ENCODE measurements at places on chromosomes 7 and 10.

DNA sequence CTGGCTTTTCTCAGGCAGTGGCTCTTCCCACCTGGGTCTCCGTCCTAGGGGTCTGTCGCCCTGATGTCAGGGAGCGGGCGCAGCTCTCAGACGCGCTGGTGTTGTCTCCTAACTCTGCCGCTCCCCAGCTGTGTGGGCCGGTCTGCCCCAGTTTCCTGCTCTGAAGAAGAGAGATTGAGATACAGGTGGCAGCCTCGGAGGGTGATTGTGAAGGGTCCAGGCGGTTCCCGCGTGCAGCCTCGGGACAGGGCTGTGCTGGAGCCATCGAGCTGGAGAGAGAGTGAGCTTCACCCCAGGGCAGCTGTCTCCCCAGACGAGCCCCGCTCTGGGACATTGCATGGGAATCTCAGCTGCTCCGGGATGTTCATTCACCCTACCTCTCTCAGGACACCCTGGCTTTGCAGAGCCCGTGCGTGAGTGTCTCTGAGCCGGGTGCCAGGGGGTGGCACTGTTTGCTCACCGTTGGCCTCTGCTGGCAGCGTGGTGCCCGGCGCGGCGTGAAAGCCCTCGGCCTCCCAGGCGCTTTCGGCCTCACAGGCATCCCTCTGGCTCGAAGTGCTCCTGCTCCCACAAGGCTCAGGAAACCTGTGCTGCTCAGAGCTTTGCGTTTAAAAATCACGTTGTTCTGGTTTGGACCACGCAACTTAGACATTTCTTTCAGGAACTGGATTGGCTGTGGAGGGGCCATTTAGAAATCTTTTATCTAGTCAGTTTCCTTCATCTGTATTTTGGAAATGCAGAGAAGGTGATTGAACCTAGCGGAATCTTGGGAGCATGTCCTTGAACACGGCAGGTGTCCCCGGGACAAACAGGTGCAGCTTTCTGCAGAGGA lies 33.8 kb upstream of the ZFAND2A start:
- DNase-seq = no peak

GRCh38 chr7:65989694-65990080 lies 7.7 kb upstream of the GUSB start:
- DNase-seq = no peak

GRCh38 chr10:79044036-79044632 lies 24.6 kb upstream of the ZMIZ1 start:
- no peak for DNase-seq

DNA sequence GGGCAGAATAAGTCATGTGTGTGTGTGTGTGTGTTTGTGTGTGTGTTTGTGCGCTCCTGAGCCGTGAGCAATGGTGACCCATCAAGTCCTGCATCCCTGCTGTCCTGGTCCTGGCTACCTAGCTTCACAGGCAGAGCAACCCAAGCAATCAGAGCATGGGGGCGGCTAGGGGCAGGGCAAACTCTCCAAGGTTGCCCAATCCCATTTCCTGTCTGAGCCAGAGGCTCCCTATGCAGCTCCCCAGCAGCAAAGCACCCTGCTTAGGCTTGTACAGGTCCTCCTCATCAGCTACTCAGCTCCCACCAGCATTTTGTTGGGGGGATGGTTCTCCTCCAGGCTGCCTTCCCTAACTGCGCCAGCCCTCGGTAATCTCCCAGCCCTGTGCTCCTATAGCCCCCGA lies 31.1 kb upstream of the CRHR2 start:
- DNase-seq = no peak

DNA sequence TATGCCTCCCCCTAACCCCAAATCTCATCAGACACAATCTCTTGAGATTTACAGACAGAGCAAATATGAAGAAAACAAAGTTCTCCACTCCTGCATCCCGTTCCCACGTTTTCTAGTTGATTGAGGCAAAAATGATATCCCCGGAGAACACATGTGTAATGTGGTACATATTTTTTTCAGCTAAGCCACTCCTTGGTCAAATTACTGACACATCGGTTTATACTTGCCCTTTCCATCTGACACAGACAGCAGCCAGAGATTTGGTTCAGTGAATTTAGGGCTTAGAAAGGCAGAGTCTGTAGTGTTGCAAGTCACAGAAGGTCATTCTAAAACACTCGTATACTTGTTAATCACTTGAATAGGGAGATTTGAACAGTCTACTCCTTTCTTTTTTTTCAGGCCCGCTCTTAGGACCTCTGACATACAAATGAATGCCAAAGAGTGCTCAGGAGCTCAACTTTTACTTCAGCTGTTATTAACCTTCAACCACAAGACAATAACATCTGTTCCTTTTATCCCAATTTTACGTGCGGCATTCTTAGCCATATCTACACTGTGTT lies 1.8 kb upstream of the DDX50 start:
- no peak for DNase-seq

- DNase-seq = no peak
These were observed 420.7 kb upstream of the LRRTM3 start for GRCh38 chr10:66505003-66505657.

DNA sequence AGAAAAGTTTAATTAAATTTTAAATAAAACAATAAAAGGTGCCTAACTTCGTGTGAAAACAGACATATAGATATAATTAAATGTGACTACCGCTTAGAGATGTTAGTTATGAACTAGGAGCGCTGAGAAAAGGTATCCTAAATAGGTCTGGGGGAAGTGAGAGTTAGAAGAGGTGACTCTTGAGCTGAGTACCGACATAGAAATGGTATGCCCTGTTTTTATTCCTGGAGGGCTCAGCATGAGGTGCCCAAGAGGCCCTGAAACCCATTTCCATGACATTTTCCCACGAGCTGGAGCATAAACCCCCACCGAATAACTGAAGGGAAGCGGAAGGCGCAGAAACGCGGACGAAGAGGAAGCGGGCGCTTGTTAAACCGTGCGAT lies 433 bp upstream of the STARD3NL start:
- DNase-seq = no peak

DNA sequence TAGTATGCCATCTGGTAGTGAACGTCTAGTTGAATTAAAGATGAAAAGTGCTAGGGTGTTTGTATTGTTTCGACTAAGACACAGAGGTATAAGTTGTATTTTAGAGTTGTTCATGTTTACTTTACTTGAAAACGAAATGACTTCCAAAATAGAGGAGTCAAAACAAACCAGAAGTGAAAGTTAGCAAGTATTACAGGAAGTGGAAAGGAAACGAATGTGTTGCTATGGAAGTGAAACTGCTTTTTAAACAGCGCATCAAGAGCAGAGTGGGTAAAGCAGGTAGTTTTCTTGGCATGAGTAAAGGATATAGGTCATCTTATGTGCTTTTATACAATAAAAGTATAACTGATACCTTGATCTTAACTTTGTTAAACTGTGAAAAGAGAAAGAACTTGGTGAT lies 20.0 kb upstream of the GALNTL5 start:
- no peak for DNase-seq

- no peak for DNase-seq
These were observed 153.2 kb downstream of the MAD1L1 start for GRCh38 chr7:2079332-2080059.

GRCh38 chr10:60733517-60733822 lies 44.8 kb upstream of the CDK1 start:
- DNase-seq = no peak

DNA sequence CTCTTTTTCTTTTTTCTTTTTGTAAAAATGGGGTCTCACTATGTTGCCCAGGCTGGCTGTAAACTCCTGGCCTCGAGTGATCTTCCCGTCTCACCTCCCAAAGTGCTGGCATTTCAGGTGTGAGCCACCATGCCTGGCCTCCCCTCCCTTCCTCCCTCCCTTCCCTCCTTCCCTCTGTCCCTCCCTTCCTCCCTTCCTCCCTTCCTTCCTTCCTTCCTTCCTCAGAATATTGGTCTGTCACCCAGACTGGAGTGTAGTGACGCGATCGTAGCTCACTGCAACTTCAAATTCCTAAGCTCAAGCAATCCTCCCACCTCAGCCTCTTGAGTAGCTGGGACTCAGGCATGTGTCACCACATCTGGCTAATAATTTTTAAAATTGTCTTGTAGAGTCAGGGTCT lies 8.4 kb downstream of the AGAP3 start:
- DNase-seq = no peak

GRCh38 chr7:157032644-157033482 lies 22.4 kb upstream of the MNX1 start:
- DNase-seq = no peak

GRCh38 chr7:158549176-158549615 lies 38.4 kb downstream of the PTPRN2 start:
- DNase-seq = no peak
